ENCODE measurements at places on chromosomes 5 and 9.

- DNase-seq = no peak
Measured at GRCh38 chr5:6726006-6726405, 12.8 kb downstream of the TENT4A start.

- no peak for DNase-seq
Measured at GRCh38 chr9:136060671-136061371, 34.3 kb downstream of the NACC2 start.

DNA sequence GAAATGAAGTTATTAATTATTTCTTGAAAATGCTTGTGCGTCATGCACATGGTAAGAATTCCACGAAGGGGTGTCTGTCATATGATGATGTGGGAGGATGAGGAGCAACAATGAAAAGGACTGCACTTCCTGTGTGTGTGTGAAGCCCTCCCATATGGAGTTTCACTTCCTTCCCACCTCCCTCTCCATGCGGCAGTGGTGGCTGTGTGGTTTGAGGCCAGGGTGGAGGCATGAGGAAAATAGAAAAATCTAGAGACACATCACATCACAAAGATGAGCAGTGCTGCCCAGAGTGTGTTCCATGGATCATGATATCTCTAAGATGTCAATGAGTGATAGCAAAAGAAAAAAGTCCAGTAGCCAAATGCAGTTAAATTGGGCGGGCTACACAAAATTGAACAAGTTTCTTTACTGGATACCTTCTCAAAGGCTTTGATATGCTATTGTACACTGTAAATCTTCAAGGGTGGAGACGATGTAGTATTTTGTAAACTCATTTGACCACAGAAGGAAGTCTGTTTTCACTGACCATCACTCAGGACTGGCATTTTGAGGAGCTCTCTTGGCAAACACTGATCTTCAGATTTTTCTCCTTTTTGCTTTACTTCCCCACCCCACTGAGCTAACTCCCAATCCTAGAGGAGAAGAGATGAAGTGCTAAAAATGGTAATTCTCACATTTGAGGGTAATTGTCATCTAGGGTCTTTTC is 55.7 kb upstream of the EQTN start:
- peak; percentile 33 for DNase-seq

- DNase-seq = no peak
Measured at GRCh38 chr9:69079186-69079585, 43.6 kb downstream of the FXN start.

DNA sequence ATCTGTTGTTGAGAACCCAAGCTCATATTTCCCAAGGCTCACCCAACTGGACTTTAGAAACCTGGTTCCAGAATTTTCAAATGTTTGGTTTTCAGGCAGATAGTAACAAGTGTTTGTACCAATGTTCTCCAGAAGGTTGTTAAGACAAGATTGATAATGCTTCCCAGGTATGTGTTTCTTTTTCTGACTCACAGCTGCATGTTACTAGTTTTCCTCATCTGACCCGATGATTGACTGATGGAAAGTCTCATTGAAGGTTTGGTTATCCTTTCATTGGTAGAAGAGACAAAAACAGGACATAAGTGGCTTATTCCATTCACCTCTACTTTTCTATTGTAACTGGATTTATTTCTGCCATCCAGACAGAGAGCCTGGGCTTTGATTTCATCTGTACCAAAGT is 10.4 kb downstream of the BASP1 start:
- no peak for DNase-seq

DNA sequence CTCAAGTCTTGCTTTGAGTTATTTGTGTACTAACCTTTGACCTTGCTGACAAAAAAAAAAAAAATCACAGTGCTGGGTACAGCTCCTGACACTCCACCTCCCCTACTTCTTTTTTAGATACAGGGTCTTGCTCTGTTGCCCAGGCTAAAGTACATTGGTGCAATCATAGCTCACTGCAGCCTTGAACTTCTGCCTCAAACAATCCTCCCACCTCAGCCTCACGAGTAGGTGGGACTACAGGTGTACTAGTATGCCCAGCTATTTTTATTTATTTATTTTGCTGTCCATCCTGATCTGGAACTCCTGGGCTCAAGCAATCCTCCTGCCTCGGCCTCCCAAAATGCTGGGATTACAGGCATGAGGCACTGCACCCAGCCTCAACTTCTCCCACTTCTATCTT is 57.2 kb upstream of the KCNMB1 start:
- no peak for DNase-seq

DNA sequence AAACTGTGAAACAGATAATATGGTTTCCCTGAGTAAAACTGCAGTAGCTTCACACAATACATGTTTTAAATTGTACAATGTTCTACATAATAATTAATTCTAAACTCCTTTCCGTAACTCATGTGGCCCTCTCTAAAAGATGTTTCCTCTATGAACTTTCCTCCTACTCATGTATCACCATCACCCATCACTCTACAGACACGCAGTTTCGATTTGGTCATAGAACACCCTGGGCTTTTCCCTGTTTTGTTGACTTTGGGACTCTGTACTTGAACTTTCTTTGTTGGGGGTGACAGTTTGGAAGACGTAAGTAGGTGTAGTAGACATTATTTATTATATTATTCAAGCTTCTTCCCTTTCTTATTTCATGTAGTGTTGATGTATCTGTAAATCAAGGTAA is 44.1 kb upstream of the GABRA6 start:
- no peak for DNase-seq

DNA sequence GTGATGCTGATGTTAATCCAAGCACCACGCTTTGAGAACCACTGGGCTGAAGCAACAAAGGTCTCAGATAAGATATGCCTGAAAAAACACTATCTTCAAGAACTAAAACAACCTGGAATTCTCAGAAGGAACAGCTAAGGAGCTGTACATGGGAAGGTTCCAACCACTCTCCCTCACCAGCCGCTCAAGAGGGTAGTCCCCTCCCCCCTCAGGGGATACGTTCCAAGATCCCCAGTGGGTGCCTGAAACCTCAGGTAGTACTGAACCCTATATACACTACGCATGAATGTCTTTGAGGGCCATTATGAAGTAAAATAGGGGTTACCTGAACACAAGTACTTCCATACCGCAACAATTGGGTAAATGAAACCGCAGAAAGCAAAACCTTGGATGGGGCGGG is 1.9 kb downstream of the BOD1 start:
- DNase-seq = no peak

- no peak for DNase-seq
Measured at GRCh38 chr9:85971731-85972130, 30.8 kb downstream of the NAA35 start.

GRCh38 chr5:159440235-159440634 is 109.9 kb upstream of the IL12B start:
- DNase-seq = no peak

DNA sequence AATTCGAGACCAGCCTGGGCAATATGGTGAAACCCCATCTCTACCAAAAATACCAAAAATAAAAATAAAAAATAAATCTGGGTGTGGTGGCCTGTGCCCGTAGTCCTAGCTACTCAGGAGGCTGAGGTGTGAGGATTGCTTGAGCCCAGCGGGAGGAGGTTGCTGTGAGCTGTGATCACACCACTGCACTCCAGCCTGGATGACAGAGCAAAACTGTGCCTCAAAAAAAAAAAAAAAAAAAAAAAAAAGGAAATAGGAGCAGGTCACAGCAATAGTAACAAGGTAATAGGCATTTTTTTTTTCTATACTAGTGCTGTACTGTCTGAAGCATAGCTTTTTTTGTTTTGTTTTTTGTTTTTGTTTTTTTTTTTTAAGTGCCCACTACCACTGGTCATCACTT is 5.8 kb downstream of the LRRC70 start:
- no peak for DNase-seq

GRCh38 chr5:52497133-52497693 is 290.5 kb upstream of the ITGA1 start:
- no peak for DNase-seq

DNA sequence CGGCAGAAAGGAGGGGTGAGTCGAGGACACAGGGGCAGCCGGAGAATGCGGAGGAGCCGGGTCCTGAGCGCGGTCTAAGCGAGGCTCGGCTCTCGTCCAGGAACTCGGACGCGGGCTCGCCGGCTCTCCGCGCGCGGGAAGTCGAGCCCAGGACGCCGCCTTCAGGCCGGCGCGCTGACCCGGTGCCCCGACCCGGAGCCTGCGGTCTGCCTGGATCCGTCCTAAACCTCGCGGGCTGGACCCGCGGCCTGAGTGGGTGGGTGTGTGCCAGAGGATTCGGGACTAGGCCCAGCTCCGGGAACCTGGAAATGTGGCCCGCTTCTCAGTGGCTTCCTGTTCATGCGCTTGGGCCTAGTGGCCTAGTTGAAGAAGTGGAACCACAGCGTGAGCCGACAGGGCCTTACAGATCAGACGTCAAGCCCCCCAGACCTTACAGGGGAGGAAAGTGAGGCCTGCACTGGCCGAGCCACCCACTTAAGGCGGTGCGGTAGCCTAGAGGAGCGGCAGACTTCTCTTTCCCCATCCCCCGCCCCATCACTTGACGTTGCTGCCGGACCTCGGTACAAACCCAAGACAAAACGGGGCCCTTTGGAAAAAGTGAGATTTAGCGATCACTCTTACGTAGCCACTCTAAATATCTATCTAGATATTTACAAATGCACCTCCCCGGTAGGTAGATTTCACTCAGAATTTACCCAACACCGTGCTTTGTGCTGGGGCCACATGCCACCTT is 1.2 kb downstream of the CDKN2B-AS1 start:
- no peak for DNase-seq

- DNase-seq = no peak
Measured at GRCh38 chr5:131156385-131156784, 8.7 kb downstream of the HINT1 start.

DNA sequence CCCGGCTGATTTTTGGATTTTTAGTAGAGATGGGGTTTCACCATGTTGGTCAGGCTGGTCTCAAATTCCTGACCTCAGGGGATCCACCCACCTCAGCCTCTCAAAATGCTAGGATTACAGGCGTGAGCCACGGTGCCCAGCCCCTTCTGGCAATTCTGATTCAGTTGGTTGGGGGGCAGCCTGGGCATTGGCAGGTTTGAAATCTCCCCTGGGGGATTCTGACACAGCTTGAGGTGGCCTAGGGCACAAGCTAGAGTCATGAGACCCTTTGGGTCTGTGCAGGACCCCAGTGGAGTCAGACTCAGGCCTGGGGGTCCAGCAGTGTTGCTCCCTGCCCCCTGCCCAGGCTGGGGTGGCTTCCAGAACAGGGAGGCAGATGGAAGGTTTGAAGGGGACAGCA is 239.8 kb downstream of the PBX3 start:
- DNase-seq = no peak

GRCh38 chr5:157387683-157388093 is 72.3 kb upstream of the NIPAL4 start:
- DNase-seq = no peak

DNA sequence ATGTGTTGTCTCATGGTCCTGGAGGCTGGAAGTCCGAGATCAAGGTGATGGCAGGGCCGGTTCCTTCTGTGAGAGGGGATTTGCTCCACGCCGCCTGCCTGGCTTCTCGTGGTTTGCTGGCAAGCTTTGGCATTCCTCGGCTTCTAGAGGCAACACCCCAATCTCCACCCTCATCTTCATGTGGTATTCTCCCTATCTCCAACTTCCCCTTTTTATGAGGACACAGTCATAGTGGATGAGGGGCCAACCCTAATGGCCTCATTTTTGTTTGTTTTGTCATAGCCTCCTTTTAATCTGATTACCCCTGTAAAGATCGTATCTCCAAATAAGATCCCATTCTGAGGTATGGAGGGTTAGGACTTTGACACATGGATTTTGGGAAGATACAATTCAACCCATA is 41.7 kb upstream of the CLK4 start:
- DNase-seq = no peak

GRCh38 chr5:97096191-97096590 is 46.2 kb downstream of the LIX1 start:
- DNase-seq = no peak

- no peak for DNase-seq
Measured at GRCh38 chr9:18365651-18366050, 108.3 kb upstream of the ADAMTSL1 start.

- DNase-seq = no peak
Measured at GRCh38 chr5:20230010-20230409, 242.0 kb upstream of the CDH18 start.

DNA sequence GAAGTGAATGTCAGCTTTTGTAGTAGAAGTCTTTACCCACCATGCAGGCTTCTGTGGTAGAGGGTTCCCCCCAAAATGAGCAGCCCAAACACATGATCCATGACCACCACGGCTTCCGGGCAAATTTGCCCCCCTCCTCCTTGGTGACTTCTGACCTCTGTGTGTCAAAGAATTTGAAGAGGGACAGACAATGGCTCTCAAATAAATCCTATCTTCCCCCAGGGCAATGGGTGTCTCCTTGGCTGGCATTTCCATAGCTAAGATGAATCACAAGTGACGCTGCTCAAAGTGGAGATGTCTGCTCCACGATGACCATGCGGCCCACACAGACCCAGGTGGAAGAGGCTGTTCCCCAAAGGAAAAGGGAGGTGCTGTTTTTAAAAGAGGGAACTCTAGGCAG is 30.2 kb upstream of the BOD1 start:
- DNase-seq = no peak

- no peak for DNase-seq
Measured at GRCh38 chr9:22067196-22067595, 58.1 kb upstream of the CDKN2B start.

- no peak for DNase-seq
Measured at GRCh38 chr5:10481241-10481935, 39.7 kb downstream of the ROPN1L start.

GRCh38 chr5:172911628-172911880 is 47.7 kb upstream of the RPL26L1 start:
- DNase-seq = no peak

- no peak for DNase-seq
Measured at GRCh38 chr5:1842004-1842819, 40.5 kb downstream of the IRX4 start.

- DNase-seq = no peak
Measured at GRCh38 chr9:121812159-121812735, 160.8 kb downstream of the DAB2IP start.

GRCh38 chr9:134372581-134373267 is 46.5 kb downstream of the RXRA start:
- no peak for DNase-seq

- no peak for DNase-seq
Measured at GRCh38 chr5:136458481-136458880, 93.1 kb upstream of the TRPC7 start.

- DNase-seq = no peak
Measured at GRCh38 chr9:132970324-132971062, 8.0 kb upstream of the GFI1B start.

- no peak for DNase-seq
Measured at GRCh38 chr9:132018957-132019405, 60.7 kb downstream of the MED27 start.

GRCh38 chr9:15469406-15469805 is 41.4 kb downstream of the PSIP1 start:
- DNase-seq = no peak

DNA sequence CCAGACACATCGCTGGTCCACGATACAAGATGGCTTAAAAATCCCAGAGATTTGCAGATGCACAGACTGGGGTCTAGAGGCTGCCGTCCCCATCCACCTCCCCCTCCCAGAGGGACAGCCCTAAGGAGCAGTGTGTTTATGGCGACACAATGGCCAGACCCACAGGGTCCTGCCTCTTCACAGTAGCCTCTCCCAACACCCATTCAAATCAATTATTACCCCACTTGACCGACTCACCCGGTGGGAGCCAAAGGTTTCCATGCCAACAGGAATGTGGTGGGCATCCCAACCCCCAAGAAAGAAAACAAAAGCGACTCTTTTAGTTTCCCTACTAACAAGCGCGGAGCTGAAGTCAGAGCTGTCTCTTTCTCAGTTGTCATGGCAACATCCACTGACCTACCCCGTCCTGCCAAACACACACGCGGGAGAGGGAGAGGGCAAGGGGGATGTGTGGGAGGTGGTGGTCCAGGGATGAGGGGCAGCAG is 209.0 kb downstream of the TTLL11 start:
- no peak for DNase-seq

Data from activated CD8-positive, alpha-beta T cell treated with anti-CD3 and anti-CD28 coated beads for 36 hours (primary cell).